ENCODE measurements at places on chromosomes 4 and X.

GRCh38 chr4:78811034-78811433 is 34.9 kb downstream of the BMP2K start:
- no peak for DNase-seq

DNA sequence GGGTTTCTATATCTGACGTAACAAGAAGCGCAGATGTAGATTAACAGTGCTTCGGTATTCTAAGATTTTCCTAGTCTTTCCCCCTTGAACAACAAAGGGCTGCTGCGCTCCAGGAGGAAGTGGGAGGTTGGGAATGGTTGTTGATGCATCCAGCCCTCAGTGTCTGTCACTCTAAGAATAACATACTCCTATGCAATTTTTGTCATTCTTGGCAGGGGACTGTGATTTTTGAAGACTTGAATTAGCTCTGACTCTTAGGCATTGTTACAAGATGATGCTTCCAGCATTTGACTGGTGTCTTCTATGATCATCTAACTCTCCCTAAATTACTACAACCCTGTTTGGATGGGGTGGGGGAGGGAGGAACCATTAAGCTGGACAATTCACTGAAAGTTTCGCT is 394.2 kb downstream of the ARHGAP24 start:
- DNase-seq = no peak

DNA sequence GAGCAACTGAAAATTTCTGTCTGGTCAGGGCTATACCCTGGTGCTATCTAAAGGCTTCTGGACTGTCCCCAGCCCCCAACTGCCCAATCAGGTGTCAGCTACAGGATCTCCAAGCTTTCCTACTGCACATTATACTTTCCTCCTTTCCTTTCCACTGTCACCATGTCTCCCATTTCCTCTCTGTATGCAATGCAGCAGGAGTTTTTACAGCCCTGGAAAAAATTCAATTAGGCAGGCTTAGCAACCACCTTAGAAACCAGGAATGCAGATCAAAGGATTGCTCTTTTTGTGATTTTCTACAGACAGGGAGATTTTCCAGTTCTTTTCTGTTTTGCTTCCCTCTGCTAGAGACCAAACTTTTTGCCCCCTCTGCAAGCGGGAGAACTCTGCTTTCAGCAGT is 6.0 kb upstream of the NAF1 start:
- DNase-seq = no peak

DNA sequence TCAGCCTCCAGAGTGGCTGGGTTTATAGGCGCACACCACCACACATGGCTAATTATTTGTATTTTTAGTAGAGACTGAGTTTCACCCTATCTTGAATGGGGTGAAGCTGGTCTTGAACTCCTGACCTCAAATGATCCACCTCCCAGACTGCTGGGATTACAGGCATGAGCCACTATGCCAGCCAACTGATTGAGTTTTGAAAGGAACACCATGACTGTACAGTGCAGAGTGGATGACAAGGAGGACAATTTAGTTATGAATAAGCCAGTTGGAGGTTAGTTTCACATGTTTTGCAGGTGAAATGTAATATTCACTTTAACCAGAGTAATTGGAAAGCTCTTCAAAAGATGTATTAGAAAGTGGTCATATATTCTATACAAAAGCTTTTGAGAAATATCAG is 60.8 kb downstream of the PCDH18 start:
- no peak for DNase-seq

- DNase-seq = no peak
Observed at GRCh38 chr4:109444182-109444844, 10.7 kb downstream of the SEC24B start.

DNA sequence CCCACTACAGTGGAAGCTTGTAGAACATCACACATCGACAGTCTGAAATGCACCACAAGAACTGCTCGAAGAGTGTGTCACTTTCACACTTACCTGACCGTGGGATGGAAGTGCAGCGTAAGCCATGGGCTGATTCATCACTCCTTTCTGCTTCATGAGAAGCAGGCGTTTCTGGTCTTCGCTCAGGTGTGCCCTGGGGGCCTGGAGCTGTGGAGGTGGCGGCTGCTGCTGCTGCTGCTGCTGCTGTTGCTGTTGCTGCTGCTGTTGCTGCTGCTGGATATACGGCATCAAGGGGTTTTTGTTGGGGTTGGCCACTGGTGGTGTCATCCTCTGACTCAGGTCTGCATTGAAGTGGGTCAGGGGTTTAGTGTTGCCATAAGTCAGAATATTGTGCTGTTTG is 223.6 kb downstream of the MGST2 start:
- no peak for DNase-seq

DNA sequence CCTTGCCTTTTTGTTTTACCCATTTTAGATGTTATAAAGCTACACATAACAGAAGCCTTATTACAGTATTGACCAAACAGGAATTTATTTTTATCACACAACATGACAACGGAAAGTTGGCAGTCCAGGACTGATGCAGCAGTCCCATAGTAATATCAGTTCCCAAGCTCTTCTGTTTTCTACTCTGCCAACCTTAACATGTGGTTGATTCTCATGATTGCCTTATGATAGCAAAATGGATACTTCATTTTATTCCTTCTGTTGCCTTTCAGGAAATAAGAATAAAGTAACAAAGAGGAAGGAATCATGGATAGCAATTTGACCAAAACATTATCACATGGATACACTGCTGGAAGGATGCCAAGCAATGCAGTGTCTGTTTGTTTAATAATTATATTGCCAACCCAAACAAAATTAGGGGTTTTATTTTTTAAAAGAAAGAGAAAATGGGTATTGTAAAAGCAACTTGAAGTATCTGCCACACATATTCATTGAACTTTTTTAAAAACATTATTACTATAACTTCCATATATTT is 275.7 kb downstream of the STPG2 start:
- DNase-seq = no peak

DNA sequence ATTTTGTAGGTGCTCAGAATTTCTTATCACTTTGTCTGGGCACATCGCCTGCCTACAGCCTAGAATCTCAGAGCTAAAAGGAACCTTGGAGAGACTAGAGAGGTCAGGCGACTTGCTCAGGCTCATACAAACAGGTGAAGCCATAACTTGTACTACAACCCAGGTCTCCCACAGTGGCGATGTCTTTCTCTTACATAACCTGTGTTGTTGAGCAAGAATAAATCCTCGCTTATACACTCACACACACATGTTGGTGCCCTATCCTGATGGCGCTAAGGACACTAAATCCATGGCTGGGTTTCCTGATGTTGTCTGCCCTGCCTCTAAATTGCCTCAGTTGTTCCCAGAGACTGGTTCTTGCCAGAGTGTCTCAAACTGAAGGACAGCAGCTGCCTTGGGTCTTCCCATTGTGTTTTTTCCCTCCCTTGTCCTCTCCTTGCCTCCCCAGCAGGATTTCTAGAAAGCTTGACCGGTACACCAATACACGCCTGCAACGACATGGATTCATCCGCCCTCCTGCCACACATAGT is 1.6 kb downstream of the TSC22D3 start:
- DNase-seq = no peak

DNA sequence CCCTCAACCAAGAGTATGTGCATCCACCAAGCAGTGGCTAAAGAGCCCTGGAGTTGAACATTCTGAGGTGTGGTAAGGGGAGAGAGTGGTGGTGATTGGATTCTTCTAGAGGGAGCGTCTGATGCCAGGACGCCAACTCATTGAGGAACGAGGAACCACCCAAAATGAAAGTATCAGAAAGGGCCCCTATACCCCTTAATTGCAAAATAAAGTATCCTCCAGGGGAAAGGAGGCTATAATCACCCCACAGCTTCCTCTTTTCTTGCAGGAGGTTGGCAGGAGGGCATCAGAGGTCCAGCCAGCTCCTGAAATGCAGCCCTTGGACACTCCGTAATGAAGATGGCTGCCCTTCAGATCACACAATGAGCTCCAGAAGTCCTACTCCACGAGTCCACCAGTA is 5.3 kb upstream of the KIAA1210 start:
- no peak for DNase-seq

- no peak for DNase-seq
Observed at GRCh38 chrX:78769946-78770345, 22.4 kb downstream of the LPAR4 start.

DNA sequence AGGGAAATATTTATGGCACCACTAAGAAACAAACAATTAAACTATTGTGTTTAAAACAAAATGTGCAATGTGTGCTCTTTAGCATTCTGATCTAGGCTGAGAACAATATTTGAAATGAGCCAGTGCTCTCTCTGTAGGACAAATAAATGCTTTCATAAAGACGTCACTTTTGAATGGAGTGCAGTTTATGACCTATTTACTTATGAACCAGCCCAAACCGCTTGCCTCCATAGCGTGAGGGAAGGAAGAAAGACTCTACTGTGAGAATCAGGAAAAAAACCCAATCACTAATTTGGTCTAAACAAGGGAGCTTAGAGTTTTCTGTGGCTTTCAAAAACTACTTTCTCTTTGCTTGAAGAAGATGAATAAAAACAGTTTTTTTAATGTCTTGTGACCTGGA is 39.4 kb downstream of the SAT1 start:
- DNase-seq = no peak

DNA sequence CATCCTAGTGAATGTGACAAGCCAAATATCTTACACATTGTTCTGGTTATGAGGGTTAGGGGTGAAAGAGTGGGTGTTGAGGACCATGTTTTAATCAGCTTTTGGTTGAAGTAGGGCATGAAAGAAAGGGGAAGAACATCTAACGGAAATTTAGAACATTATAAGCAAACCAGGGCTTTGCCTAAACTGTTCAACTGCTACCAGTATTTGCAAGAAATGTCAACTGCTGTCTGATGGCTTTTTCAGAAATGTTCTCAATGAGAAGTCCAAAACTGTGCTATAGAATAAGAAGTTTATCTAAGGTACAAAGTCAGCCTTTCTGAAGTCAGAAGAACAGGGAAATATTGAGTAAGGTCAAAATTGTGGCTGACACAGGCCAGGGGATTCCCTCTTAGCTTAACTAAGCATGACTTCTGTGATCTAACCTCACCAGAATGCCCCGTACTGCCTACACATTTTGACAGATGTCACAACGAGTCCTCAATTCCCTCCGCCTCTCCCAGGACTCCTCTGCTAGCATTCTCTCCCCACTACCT is 67.1 kb downstream of the DTHD1 start:
- DNase-seq = no peak

DNA sequence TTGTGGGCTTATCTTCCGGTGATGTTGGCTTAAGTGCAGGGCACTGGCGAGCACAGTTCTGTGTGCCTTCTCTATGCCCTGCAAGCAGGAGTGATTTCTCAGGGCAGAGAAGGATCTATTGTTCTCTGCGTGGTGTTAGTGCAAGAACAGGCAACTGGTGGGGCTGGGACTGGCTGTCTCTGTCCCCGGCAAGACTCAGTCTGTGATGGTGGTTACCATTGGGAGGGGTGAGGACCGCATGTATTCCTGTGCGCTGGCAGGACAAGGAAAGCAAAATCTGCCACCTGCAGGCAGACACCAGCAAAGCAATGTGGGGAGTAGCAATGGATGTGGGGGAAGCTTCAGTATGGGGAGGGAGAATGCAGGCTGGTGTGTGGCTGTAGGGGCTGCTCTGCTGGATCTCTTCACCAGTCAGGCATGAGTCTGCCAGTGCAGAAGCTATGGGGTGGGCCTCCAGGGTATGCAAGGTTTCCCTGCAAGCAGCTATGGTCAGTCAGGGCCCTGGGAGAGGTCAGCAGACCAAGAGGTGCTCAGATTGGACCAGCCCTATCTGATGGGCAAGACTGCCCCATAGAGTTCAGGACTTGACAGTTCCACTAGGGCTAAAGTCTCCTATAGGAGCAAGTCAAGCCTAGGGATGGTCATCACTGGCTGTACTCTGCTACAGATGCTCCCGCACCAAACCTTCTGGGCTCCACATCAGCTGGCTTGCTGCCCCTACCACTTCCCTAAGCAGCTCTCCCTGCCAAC is 16.8 kb downstream of the PF4 start:
- DNase-seq = no peak

Measured in breast epithelium (tissue), 4 donors.